ENCODE measurements at places on chromosomes 5 and 9.
A peak's percentile ranks its signal among the peaks of the same experiment; 100 is the strongest.

DNA sequence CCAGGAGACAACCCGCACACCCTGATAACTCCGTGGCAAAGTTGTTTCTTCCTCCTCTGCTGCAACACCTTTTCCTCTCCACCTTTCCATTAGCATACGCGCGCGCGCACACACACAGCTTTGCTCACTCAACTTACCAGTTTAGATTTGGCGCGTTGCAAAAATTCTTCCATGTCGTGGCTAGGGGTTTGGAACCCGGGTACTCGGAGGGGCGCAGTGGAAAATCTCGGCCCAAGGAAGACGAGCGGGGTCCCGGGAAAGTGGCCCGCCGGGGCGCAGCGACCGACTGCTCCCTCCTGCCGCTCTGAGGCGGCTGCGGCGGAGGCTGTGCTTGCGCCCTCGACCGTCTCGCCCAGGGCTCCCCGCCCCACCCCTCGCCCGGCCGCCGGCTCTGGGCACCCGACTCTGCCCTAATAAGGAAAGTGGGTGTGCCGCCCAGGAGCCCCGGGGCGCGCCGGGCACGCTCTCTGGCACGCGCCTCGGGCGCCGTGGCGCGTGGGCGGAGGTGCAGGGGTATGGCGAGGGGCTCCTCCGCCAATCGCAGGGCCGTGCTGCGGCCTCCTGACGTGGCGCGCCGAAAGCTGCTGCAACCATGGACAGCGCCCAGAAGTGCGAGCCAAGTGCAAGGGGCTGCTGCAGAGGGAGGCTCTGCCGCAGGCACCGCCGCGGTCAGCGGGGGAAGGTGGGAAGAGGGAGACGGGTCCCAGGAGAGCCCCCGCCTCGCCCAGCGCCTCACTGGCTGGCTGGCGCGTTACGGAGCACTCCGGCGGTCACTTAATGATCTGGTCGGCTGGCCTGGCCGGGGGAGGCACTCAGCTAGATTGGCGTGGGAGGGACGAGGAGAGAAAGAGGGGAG lies at the start of gene PRUNE2:
Gene PRUNE2 (minus strand): TSS at position 324 of the 856 bp plus-strand sequence. CDS start 151 bp downstream, at position 173.
- peak; percentile 81 for DNase-seq

- DNase-seq: no peak
Measured at GRCh38 chr5:154618696-154619095, 136.5 kb upstream of the LARP1 start.

- no peak for DNase-seq
Measured at GRCh38 chr9:116450378-116451139, 236.5 kb upstream of the TRIM32 start.

GRCh38 chr5:159440968-159441367 lies 110.7 kb upstream of the IL12B start:
- no peak for DNase-seq

- peak; percentile 32 for DNase-seq
Measured at GRCh38 chr5:151406322-151406947, 41.0 kb upstream of the SLC36A1 start.

GRCh38 chr9:34578241-34579103 lies 11.1 kb downstream of the CNTFR start:
- DNase-seq: no peak

DNA sequence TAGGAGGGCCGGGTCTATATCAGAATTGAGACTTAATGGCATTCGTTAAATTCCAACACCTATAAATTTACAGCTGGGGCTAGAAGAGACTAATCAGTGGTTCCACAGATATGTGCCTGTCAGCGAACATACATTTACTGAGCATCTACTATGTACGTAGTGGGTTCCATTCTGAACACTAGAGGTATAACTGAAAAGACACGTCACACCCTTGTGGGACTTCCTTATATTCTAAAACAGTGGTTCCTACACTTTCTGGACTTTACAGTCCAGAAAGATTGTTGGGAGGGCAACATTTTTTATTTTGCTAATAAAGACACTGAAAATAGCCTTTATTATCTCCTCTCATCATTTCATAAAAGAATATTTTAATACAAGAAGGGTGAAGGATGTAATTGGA lies 140.5 kb downstream of the SCAMP1 start:
- no peak for DNase-seq

DNA sequence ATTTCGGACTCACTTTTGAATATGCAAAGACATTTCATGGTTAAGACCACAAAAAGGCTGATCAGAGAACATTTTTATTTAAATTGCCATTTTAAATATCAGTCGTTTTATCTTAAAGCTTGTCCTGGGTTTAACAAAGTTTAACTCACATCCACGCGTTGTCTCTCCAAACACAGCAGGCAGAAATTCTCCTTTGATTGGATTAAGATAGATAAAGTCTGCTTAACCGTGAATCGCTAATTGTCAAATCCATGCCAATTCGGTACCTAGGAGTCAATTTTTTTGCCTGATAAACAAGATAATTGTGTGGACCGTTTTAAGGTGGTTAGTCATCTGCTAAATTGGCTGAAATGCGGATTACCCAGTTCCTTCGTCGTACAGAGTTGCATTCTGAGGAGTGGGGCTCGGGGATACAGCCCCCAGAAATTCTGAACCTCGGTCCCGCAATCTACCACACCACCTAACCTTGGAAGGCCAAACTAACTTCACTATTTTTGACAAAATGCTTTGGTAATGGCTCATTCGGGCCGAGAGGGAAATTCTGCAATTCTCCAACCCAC lies 665 bp upstream of the BTF3 start:
- DNase-seq: no peak

DNA sequence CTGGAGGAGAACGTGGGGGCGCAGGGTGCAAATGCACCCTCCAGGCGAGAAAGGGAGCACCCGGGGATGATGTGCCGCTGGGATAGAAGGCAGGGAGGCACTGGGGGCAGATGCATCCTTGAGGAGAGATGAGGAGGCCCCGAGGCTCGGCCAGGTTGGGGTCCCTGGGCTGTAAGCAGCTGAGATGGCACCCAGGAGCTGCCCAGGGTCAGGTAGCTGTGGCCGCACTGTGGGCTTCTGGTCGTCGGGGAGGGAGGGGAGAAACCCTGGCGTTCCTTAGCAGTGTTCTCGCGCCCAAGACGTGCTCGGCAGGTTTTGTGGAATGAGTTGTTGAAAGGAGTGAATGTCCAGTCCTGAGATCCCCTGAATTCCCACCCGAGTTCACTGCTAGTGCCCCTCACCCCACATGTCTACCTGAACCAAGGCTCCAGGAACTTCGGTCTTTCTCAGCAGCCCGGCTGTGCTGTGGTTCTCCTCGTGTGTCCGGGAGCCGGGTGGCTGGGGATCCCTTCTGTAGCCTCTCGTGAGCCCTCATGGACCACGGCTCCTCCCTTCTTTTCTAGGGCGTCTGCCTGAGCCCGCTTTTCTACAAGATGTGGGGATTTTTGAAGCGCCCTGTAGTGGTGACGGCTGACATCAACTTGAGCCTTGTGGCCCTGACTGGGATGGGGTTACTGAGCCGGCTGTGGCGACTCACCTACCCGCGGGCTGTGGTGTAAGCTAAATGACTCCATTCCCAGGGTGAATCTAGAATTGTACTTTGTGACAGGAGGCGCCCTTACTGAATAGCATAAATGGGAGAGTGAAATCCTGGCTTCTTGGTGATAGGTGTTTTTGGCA lies 1.1 kb downstream of the POMT1 start:
- no peak for DNase-seq

DNA sequence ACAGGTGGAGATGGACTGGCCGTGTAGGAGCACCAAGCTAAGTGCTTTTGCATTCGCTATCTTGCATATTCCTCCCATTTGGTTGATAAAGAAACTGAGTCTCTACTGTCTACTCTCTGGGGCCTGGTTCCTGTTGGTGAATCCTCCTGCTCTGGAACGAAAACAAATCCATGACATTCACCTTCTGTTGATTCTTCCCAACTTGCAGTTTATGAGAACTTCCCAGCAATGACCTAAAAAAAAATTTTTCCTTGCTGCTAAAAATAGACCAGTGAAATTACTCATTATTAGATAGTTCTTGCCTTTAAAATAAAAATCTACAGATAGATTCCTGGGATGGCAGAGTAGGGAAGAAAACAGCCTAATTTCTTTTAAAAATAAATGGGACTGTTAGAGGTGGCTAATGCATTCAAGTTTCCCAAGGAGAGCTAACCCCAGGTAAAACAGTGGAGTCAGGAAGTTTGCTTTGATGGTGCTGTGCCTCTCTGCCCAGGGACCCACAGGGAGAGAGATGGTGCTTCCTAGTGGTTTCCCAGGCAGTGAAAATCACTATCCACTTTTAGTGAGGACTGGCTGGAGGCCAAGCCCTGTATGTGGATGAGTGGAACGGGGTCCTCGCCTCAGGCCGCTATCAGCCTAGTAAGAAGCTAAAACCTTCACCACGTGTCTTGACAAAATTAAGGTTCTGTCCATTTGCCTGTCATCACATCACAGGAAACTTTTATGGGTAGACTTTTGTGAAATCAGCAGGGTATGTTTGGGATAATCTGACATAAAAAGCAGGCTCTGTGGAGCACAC lies 68.4 kb upstream of the NR3C1 start:
- no peak for DNase-seq

GRCh38 chr5:168910874-168911273 lies 331.7 kb upstream of the PANK3 start:
- DNase-seq: no peak

- no peak for DNase-seq
Measured at GRCh38 chr5:170132269-170132975, 26.7 kb downstream of the FOXI1 start.

DNA sequence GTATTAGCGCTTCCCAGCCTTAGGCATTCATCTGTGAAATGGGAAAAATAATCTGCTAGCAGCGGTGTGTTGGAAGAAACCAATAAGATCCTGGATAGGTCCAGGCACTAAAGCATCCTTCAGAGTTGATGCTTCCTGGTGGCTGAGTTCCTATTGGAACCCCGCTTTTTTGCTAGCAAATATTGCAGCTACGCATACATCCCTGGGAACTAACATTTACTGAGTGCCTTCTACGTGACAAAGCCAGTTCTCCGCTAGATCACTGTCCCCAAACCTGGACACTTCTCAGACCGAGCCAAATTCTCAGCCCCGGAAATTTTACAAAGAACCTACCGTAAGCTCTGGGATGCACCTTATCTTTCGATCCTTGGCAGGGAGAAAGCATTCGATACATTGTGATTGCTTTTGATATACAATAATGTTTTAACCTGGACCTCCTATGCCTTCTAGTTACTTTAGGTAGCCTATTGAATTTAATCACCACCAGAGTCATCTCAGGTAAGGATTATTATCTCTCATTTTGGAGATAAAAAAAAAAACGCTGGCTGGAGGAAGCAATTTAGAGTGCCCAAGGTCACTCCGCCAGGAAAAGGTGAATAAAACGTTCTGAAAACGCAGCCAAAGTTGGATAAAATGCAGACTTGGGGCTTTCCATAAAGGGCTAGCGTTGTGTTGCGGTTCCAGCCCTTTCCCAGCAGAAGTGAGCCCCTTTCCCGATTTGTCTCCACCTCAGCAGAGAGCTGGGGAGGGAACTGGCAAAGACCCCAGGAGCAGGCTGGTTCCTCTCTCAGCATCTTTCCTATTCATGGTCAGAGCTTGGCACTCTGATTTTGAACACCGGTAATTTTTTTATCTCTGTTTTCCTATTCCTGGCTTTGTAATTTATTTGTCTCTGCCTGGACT lies 2.6 kb upstream of the MSX2 start:
- no peak for DNase-seq

GRCh38 chr5:89866410-89866809 lies 543.1 kb downstream of the CETN3 start:
- no peak for DNase-seq

GRCh38 chr5:168681556-168682183 lies 102.5 kb upstream of the PANK3 start:
- DNase-seq: peak; percentile 76

DNA sequence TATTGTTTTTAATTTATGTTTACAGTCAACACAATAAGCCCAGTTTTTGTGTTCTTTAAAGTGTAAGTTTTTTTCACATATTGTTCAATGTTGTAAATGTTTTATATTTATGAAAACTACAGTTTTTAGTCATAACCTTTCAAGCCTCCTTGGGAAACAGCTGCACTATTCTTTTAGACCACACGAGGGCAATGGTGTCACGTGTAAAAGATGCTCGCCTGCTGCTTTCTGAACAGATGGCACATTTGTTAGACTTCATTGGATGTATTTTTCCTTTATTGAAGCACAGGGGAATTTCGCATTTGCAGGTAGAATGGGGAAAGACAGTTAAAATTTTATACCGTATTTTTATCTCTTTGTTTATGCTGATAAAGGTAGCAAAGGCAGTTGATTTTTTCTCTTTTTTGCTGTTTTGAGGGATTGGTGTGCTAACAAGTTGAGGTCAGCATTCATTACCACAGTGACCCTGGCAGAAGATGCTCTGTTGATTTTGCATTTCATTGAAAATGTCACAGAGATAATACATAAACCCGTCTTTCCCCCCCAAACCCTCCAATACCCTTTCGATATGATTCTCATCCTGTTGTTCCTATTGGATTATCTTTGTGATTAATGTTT lies 59.0 kb downstream of the MAT2B start:
- DNase-seq: peak; percentile 49

GRCh38 chr9:91465420-91465819 lies 41.8 kb upstream of the NFIL3 start:
- DNase-seq: no peak

- DNase-seq: no peak
Measured at GRCh38 chr9:69579760-69580581, 92.2 kb downstream of the APBA1 start.

DNA sequence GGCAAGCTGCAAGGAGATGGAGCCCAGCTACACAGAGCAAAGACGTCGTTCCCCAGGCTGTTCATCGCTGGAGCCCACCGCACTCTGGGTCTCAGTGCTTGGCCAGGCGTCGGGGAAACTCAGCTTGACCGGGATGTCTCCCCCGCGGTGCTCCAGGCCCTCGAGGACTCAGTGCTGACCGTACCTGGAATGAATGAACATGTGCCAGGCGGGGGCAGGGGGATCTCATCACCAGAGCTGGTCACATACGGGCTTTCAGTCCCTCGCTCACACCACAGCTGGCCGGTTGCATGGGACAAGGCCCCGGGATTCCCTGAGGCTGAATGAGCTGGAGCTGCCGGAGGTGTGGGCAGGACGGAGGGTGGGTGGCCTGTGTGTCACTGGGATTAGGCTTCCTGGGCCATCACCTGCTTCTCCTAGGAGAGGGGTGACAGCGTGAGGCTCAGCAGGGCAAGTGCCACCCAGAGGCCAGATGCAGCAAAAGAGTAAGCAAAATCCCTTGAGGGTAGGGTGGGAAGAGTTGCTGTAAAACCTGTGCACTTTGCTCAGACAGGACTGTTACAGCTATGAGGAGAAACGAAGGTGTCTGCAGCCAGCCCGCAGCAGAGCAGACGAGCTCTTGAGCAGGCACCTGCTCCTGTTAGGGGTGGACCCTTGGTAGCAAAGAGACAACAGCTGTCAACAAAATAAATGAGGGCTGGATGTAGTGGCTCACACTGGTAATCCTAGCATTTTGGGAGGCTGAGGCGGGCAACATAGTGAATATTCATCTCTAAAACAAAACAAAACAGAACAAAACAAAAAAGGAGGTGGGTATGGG lies 70.7 kb upstream of the RAPGEF1 start:
- no peak for DNase-seq

- no peak for DNase-seq
Measured at GRCh38 chr9:29439961-29440360, 1866.7 kb upstream of the C9orf72 start.

DNA sequence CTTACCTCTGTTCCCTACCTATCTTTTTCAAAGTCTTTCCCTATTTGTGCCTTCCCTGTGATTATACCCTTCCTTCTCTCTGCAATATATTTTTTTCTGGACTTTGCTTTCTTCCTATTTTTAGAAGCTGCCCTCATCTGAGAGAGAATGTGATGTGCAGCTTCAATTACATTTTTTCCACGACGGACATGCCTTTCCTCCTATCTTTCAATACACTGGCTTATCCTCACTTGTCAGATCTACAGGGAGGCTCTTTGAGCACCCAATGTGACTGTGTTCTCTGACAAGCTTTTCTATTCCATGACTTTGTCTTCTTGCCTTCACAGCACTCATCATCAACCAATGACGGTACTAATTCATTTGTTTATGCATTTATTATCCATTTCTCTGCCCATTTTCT lies 227.9 kb upstream of the CLINT1 start:
- no peak for DNase-seq

Measured in adrenal gland (tissue), 19 donors.